ENCODE measurements at places on chromosomes 7 and 10.
A peak's percentile ranks its signal among the peaks of the same experiment; 100 is the strongest.

- peaks cover 3% of the 10 kb centered on the region for H3K36me3 ChIP-seq
- H3K27ac ChIP-seq = no peak overlapping the region
- no peak for DNase-seq
- peaks cover 17% of the 10 kb centered on the region for H3K4me1 ChIP-seq
- no peak overlapping the region for H3K4me3 ChIP-seq
Observed at GRCh38 chr7:506391-506831, 13.2 kb downstream of the PDGFA start.

GRCh38 chr7:43586251-43586900, 3.5 kb downstream of the STK17A start:
- no peak for DNase-seq
- H3K27ac ChIP-seq = peak overlapping the region; percentile 53
- H3K27me3 ChIP-seq = peaks cover 10% of the 10 kb centered on the region
- H3K4me3 ChIP-seq = peak overlapping the region; percentile 72
- H3K36me3 ChIP-seq = no peaks in the 10 kb centered on the region

GRCh38 chr10:54961040-54961439, 160.0 kb upstream of the PCDH15 start:
- H3K27me3 ChIP-seq = no peaks in the 10 kb centered on the region
- no peaks in the 10 kb centered on the region for H3K36me3 ChIP-seq
- H3K4me3 ChIP-seq = no peak overlapping the region
- H3K4me1 ChIP-seq = no peaks in the 10 kb centered on the region

DNA sequence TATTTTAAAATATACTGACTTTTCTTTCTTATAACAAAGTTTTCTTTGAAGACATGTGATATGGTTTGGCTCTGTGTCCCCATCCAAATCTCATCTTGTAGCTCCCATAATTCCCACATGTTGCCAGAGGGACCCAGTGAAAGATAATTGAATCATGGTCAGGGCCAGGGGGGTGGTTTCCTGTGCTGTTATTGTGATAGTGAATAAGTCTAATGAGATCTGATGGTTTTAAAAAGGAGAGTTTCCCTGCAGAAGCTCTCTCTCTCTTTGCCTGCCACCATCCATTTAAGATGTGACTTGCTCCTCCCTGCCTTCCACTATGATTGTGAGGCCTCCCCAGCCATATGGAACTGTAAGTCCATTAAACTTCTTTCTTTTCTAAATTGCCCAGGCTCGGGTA, 768.1 kb downstream of the NRG3 start:
- H3K4me1 ChIP-seq = peaks cover 6% of the 10 kb centered on the region
- H3K36me3 ChIP-seq = peaks cover 4% of the 10 kb centered on the region
- H3K27ac ChIP-seq = no peak overlapping the region
- DNase-seq = no peak
- no peak overlapping the region for H3K4me3 ChIP-seq

DNA sequence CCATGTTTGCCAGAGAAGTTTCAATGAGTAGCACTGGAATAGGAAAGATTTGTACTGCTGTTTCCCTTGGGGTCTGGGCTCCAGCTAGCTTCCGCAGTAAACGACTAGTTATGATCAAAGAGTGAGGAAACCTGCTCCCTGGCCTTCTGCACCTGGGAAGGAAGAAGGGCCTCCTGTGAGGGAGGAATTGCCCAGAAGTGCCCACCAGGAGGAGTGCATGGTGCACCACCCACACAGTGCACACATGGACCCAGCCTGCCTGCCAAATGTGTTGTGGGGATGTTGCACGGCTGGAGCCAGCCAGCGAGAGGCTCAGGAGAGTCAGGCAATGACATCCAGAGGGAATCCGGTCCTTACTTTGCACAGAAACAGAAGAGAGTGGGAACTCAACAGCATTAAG, 27.0 kb upstream of the FAM107B start:
- H3K4me1 ChIP-seq = no peaks in the 10 kb centered on the region
- no peak overlapping the region for H3K27ac ChIP-seq
- DNase-seq = no peak

DNA sequence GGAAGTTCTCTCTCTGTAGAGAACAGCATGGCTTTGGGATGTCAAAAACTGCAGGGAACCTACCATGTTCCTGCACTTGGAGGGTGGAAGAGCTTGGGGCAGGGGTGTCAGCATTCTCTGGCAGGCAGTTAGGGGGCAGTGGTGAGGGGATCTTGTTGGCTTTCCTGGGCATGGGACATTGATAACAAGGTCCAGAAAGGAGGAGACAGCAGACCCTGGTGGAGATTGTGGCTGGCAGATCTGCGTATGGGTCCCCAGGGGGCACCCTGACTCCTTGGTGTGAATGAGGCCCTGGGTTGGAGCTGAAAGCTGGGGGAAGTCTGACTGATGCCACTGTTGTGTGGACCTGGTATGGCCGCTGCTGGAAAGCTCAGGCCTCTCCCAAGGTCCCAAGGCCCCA, 22.9 kb upstream of the CAMK2B start:
- no peak overlapping the region for H3K27ac ChIP-seq
- no peaks in the 10 kb centered on the region for H3K36me3 ChIP-seq
- H3K27me3 ChIP-seq = peaks cover 35% of the 10 kb centered on the region

DNA sequence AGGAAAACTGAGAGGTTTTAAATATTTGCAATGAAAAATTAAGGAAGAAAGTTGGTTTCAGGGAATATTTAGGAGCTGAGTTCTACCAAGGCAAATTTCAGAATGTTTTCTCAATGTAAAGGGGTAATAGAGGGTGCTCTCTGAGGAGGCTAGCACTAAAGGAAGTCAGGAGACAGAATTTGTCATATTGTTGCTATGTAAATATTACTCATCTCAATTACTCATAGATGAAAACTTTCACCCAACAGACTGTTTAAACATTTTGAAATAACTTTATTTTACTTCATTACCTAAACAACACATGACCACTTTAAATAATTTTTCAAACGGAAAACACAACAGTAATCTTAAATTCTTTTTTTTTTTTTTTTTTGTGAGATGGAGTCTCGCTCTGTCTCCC, 274.8 kb upstream of the NRG3 start:
- no peaks in the 10 kb centered on the region for H3K4me1 ChIP-seq
- no peaks in the 10 kb centered on the region for H3K36me3 ChIP-seq
- H3K4me3 ChIP-seq = no peak overlapping the region

- DNase-seq = no peak
- H3K27ac ChIP-seq = no peak overlapping the region
- no peak overlapping the region for H3K4me3 ChIP-seq
- H3K36me3 ChIP-seq = no peaks in the 10 kb centered on the region
Observed at GRCh38 chr10:20407357-20407756, 489.8 kb downstream of the NEBL start.

DNA sequence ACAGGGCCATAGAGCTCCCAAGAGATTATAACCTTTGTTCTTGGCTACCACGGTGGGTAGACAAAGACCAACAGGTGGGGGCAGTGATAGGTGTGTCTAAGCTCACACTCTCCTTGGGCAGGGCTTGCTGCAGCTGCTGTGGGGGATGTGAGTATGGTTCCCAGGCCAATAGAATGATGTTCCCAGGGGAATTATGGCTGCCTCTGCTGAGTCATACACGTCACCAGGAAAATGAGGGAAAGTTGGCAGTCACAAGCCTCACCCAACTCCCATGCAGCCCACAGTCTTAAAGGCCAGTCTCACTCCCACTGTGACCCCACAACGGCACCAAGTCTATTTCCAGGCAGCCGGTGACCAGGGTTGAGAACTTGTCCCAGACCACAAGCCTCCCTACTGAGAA, 453.4 kb upstream of the PODXL start:
- H3K27me3 ChIP-seq = peaks cover 4% of the 10 kb centered on the region
- no peak for DNase-seq
- no peaks in the 10 kb centered on the region for H3K4me1 ChIP-seq
- no peaks in the 10 kb centered on the region for H3K36me3 ChIP-seq
- H3K4me3 ChIP-seq = no peak overlapping the region
- no peak overlapping the region for H3K27ac ChIP-seq

DNA sequence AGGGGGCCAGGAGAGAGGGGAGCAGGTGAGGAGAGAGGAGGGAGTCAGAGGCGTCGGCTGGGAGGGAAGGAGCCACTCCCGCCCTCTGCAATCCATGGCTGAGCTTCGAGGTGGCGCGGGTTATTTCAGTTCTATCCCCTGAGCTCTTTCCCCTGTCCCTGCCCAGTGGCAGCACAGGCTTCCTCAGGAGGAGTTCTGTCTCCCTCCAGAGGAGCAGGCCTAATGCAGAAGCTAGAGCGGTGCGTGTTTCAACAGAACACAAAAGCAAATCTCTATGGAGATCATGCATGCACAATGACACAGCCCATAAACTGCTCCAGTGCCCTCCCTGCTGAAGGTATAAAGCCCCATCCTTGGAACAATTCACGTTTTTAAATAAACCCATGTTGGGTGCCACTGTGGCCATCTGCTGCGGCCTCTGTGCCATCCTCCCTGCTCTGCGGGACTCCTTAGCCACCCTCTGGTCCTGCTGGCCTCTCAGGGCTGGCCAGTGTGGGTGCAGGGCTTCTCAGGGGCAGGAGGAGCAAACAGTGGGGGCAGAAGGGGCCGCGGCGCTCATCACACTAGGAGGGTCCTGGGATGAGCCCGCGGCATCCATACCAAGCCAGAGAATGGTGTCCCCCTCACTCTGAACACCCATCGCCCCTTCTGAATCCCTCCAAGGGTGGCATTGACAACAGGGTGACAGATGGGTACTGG, 192.6 kb upstream of the LYZL2 start:
- DNase-seq = no peak
- no peaks in the 10 kb centered on the region for H3K36me3 ChIP-seq
- H3K27me3 ChIP-seq = no peaks in the 10 kb centered on the region
- H3K4me3 ChIP-seq = no peak overlapping the region
- peaks cover 45% of the 10 kb centered on the region for H3K4me1 ChIP-seq

DNA sequence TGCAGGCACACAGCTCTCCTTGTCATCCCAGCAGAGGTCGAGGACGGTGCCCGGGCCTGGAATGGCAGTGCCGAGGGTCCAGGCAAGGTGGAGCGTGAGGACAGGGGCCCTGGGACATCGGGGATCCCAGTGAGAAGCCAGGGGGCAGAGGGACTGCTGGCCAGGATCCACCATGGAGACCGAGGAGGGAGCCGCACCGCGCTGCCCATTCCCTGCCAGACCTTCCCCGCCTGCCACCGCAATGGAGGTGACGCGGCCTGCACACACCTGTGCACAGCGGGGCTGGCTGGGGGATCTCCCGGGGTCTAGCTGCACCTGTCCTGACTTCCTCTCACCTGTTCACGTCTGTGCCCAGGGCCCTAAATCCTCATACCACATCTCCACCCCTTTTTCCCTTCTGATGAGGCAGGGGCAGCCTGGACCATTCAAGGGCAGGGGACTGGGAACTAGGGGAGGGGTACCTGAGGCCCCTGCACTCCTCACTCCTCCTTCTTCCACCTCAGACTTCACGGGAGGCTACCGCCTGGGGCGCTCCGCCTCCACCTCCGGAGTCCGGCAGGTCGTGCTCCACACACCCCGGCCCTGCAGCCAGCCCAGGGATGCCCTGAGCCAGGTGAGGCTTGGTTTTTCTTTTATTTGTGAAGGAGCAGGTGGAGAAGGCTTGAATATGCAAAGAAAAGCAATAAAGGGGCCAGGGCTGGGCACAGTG, 6.9 kb downstream of the NYAP1 start:
- peaks cover 16% of the 10 kb centered on the region for H3K4me1 ChIP-seq
- DNase-seq = no peak
- no peaks in the 10 kb centered on the region for H3K36me3 ChIP-seq
- peak overlapping the region; percentile 57 for H3K4me3 ChIP-seq

GRCh38 chr7:150367677-150368095, 936 bp upstream of the REPIN1 start:
- H3K36me3 ChIP-seq = peaks cover 6% of the 10 kb centered on the region
- H3K4me1 ChIP-seq = peaks cover 34% of the 10 kb centered on the region
- H3K27ac ChIP-seq = peak overlapping the region; percentile 98
- H3K27me3 ChIP-seq = no peaks in the 10 kb centered on the region
- peak overlapping the region; percentile 90 for H3K4me3 ChIP-seq

- peak overlapping the region; percentile 62 for H3K27ac ChIP-seq
- no peaks in the 10 kb centered on the region for H3K27me3 ChIP-seq
- peak overlapping the region; percentile 14 for H3K4me3 ChIP-seq
- no peaks in the 10 kb centered on the region for H3K4me1 ChIP-seq
- no peak for DNase-seq
Observed at GRCh38 chr7:124992851-124993562, 63.4 kb upstream of the POT1 start.

All from type B pancreatic cell (in vitro differentiated cells).